NCI-H2171 treated with DMSO at 0.1 percent for 48 hours (cell line): ENCODE measurements at places on chromosomes 2 and 18.

- DNase-seq, result no peak
Measured at GRCh38 chr18:9354256-9354655, 19.7 kb downstream of the TWSG1 start.

- DNase-seq, result no peak
Measured at GRCh38 chr2:147468349-147468748, 376.5 kb upstream of the ACVR2A start.

GRCh38 chr2:21633466-21633865 is 509.7 kb downstream of the TDRD15 start:
- no peak for DNase-seq

DNA sequence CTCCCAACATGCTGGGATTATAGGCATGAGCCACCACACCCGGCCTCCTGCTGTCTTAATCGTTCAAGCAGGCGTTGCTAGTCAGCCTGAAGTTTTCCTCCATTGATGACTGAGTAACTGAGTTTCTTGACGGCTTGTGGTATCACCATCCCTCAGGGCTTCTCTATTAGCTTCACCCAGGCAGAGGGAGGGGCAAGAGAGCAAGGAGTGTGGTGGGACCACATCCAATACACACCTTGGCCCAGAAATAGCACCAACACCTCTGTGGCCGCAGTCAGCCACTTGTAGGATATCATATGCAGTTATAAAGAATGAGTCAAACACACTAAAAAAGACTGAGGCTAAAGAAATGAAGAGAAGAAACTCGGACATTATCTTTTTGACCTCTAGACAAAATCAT is 1009.4 kb upstream of the CELF4 start:
- no peak for DNase-seq

GRCh38 chr2:42268528-42269151 is 92.4 kb downstream of the COX7A2L start:
- no peak for DNase-seq

GRCh38 chr2:217993817-217994463 is 8.9 kb downstream of the TNS1 start:
- DNase-seq, result no peak

GRCh38 chr2:65177751-65178442 is 48.0 kb upstream of the RAB1A start:
- DNase-seq, result no peak

- peak; percentile 10 for DNase-seq
Measured at GRCh38 chr2:51208521-51208920, 176.6 kb upstream of the NRXN1 start.

DNA sequence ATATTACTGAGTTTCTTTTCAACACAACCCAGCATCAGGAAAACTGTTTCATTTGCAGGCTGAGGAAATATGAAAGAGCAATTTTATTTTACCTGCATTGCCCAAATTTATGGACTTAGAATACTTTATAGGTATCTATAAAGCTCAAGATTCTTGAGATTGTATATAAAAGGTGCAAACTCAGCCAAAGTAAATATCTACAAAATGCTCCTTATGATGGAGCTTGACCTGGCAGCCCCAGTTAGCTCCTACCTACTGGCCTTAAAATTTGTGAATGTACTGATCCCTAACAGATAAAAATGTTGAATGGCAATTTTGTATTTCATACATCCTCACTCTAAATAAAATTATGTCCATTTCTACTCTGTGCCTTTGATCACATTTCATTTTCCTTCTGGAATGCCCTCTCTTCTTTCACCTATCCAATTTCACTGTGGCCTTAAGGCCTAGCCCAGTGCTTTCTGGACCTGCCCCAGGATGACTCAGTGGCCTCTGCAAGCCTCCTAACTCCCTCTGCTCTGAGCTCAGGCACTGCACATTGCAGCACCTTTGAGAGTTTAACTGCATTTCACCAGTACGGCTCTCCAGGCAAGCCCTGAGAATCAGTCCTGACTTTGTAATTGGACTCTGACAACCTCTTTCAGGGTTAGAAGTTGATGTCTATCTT is 125.9 kb downstream of the ANTXR1 start:
- DNase-seq, result no peak

- DNase-seq, result no peak
Measured at GRCh38 chr2:150977296-150977695, 284.4 kb downstream of the RBM43 start.

GRCh38 chr2:138499684-138500083 is 1.9 kb upstream of the SPOPL start:
- DNase-seq, result no peak

- no peak for DNase-seq
Measured at GRCh38 chr2:145652036-145652435, 1132.1 kb upstream of the ZEB2 start.

- peak; percentile 29 for DNase-seq
Measured at GRCh38 chr18:12254136-12254819, at the start of gene CIDEA. Gene CIDEA, plus strand, starts transcription at chr18:12254361. Its CDS starts 23 bp downstream, at chr18:12254384.

- DNase-seq, result no peak
Measured at GRCh38 chr18:49026501-49027373, 76.0 kb upstream of the SMAD7 start.

- no peak for DNase-seq
Measured at GRCh38 chr2:114119862-114120261, 230.0 kb downstream of the ACTR3 start.

DNA sequence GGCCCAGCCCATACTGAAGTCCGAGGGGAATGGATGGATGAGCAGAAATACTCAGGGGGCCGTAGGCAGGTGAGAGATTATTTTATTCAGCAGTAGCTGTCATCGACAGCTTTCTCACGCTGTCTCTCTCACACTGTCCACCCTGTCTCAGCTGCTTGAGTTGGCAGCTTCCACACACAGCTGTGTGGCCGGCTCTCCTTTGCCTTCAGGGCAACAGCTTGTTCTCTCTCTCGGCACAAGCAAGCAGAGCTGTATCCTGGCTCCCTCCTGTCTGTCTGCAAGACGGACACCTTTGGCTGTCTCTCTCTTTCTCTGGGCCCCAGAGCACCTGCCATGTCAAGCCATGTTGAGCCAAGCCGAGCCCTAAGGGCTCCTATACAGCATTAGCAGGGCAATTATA is 9.8 kb upstream of the PAPOLG start:
- DNase-seq, result no peak

GRCh38 chr2:19484736-19485135 is 126.3 kb upstream of the OSR1 start:
- DNase-seq, result no peak

- no peak for DNase-seq
Measured at GRCh38 chr2:129728035-129728972, 251.2 kb upstream of the RAB6C start.

- no peak for DNase-seq
Measured at GRCh38 chr2:86221066-86221684, 21.9 kb downstream of the MRPL35 start.

DNA sequence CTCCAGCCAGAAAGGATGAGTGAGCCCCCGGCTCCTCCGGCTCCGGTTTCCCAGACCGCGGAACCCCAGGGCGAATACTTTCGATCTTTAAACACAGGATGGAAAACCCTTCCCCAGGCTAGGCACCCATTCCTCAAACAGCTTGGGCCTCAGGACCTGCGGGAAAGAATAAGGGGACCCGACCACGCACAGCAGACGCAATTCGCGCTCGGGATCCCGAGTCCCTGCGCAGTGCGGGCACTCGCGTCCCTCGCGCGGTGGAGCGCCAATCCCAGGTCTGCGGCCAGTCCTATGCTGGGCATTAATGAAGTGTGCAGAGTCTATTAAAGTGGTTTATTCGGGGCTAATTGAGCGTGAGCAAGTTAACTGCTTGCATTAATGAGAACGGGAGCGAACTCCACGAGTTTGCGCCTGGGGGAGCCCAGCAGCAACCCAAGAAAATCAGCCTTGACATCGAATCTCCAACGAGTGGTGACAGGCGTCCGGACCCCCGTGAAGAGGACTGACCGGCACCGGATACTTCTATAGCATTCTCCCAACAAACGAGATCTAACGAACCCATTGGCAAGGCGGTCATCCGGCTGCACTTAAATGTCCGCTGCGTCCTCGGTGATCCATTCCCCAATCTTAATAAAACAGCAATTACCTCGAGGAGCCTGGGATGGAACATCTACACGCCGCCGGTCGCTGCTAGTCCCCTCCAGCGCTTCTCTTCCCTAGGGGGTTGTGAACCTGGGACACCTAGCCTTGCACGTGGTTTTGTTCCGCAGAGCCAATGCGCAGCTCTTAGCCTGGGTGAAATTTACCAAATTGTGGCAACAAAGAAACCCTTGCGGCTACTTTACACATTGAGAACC is 1.6 kb downstream of the OSR1 start:
- no peak for DNase-seq

- no peak for DNase-seq
Measured at GRCh38 chr2:224059178-224059577, 20.1 kb upstream of the SERPINE2 start.

GRCh38 chr2:53874401-53874950 is 14.7 kb upstream of the GPR75 start:
- DNase-seq, result no peak

DNA sequence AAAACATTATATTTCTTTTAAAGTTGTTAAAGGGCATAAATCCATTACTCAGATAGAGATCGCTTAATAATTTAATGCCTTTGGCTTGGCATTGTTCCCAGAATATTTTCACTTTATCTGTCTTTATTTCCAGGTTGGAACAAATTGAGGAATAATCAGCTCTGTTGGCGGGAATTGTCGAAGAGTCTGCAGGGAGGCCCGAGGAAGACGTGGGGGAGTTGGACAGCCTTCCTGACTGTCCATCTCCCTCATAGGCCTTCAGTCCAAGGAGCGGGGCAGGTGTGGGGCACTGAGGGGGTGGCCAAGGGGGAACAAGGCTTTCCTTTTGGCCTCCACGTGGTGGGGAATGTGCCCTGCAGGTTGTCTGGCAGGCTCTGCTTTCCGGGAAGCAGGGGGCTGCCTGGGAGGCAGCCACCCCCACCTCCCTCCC is 179.6 kb downstream of the ZBTB7C start:
- DNase-seq, result no peak

DNA sequence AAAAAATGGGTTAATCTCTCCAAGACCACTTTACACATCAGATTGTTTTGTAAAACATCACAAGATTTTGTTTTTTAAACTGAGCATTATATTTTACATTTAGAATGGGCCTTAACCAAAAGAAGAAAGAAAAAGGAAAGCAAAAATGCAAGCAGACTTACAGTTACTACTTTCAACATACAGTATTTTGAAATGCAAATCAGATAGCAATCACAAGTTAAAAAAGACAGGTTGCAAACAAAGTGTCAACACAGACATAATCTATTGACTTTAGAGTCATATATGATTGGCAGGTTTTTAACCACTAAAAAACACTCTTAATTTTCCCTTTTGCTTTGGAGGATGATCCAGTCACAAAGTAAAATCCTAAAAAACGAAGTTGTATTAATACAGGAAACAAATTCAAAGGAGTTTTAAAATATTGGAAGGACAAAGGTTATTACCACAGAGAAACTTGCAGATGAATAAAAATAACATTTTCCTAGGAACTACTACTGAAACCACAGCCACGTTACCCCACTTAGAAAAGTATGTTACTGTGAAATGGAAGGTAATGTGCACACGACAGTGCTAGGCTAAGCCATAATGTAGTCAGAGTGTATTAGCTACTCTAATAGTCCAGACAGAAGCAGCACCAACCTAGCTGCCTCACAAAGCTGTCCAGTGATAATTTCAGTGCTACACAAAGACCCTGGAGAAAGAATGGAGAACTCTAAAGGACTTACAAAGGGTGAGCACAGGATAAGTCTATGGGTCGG is 22.9 kb downstream of the DARS1 start:
- DNase-seq, result no peak

GRCh38 chr2:72181616-72182015 is 34.0 kb upstream of the CYP26B1 start:
- no peak for DNase-seq

DNA sequence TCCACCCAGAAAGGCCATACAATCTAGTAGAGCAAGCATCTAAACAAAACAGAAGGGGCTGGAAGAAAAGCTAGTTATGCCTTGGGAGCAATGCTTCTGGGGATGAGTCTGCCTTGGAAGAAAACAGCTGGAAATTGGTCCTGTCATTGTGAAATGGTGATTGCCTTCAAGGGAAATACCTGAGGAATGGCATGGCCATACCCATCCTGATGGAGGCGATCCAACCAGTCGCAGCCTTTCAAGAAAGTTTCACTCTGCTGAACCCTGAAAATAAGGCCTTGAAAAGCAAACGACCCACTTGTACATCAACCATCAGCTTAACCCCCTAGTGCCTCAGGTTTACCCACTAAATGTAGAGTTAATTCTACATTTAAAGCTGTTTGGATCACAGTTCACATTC is 72.6 kb upstream of the PID1 start:
- no peak for DNase-seq

DNA sequence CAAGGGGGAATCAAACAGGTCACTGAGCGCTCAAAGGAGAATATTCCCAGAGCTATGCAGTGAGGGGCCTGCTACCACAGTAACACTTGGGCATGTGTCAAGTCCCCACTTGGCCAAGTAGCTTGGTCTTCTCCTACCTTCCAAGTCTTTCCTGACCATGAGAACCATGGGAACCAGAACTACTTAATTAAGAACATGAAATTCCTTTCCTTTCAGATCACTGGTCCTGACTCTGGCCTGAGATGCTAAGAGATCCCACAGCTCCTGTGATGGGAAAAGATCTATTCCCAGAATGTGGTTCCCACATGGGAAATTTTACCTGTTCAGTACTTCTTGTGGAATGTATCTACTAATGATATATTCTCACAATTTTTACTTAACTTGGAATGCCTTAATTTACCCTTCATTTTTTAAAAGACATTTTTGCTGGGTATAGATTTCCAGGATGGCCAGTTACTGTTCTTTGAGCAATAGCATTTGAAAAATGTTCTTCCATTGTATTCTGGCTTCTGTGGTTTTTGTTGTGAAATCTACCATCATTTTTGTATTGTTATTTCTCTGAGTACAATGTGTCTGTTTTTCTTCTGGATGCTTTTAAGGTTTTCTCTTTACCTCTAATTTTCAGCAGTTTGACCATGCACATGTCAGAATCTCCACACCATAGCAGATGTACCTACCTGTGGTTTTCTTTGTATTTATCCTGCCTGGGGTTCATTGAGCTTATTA is 37.9 kb downstream of the KCNIP3 start:
- no peak for DNase-seq
